NCI-H446 (cell line): ENCODE measurements at places on chromosomes 4 and X.

DNA sequence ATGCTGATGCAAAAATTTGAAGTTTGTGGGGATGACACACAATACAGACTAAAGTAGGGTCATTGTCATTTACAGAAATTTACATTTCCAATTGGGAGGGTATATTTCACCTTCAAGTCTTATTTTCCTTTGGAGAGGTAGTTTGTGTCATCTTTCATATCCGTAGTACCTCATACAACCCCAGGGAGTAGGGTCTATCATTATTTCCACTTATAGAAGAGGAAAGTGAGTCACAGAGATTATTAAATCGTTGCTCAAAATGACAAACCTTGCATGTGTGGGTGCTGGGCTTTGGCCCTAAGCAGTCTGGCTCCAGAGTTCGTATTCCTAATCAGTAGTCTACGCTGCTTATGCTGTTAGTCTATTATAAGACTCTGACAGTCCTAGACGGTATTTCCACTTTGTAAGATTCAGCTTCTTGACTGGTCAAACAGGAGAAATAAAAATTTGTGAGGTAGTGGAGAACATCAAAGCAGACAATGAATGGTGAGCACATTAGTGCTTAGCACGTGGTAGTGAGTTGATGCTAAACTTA is 516.5 kb downstream of the PCDH7 start:
- DNase-seq = no peak

- DNase-seq = no peak
Observed at GRCh38 chrX:115909017-115909416, 261.5 kb upstream of the AGTR2 start.

DNA sequence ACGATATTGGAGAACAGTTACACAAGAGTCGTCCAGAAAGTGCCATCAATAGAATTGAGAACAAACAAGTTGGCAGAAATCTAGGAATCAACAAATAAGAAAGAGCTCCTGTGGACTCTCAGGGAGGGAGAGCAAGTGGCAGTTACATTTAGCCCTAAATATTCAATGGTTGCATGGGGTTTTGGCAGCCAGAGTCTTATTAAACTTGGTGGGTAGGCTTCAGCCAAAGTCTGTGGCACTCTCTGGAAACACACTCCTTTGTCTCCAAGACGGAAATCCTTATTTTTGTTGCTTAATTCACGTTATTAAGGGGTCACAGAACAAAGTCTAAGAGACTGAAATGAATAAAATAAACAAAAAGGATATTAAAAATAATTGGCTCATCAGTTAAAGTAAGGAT is 742.2 kb upstream of the ATOH1 start:
- peak; percentile 44 for DNase-seq

DNA sequence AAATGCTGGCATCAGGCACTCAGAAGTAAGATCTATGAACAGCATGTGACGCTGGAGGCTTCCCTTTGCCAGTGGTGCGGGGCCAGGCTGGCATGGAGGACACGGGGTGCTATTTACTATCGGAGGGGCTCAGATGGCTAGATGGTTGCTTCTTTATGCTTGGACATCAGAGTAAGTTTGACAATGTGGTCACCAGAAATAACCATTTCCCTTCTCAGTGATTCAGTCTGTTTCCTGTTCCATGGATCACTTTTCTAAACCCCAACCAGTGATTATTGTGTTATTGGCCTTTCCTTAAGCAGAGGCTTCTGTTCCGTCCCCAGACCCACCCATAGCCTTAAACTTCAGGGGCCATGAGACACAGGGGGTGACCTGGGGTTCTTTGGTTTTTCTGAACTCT is 55.4 kb upstream of the DHX15 start:
- no peak for DNase-seq

DNA sequence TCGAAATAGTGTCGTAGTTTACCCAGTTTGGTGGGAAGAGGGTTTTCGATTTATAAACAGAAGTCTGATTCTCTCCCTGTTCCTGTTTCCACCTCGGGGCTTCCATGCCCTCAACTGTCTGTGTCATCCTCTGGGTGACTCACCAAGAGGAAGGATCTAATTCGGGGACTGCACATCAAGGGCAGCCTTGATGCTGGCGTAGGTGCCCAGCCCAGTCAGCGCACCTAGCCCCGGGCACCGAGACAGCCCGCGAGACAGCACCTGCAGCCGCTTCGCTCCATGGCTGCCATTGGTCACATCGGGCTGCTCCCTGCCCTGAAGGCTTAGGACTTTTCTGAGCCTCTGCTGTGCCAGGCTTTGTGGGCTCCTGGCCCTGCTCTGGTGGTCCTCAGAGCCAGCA is 7.7 kb downstream of the ABCD1 start:
- DNase-seq = no peak

DNA sequence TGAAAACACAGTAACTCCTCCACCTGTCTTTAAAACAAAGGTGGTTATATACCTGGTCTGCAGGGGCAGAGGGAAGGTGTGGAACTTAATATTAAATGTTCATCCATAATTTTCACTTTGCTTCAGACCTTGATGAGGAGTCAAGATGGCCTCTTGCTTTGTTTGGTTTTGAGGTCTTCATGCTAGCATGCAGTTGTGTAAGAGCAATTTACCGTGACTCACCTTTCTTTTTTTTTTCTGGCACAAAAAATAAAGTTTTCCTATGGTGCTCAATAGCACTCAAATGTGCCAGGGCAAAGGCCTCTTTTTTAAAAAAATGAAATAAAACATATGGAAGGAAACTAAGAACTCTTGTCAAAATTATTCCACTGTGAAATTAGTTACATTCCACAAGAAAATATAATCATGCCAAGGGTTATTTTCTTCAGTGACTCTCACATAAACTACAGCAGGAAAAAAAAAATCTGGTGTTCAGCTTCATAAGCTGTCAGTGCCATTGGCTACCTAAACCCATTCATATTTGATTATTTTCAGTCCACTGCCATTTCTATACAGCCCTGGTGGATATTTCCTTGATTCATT is 128.2 kb downstream of the SLC7A11 start:
- no peak for DNase-seq

DNA sequence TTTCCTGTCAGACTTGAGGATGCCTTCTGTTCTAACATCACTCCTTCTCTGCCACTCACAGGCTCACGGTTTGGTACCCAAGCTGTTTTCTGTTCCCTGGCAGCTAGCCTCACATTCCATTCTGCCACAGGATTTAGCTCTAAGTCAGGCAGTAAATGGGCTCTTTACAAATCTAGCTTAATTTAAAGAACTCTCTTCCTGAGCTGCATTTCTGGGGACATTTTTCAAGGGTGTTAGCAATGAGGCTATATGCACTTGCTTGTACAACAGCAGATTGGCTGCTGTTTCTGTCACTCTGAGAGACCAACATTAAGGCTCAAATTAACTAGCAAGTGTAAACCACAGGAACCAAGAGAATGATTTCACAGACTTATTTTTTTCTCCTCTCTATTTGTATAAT is 337.8 kb upstream of the NOCT start:
- DNase-seq = no peak

DNA sequence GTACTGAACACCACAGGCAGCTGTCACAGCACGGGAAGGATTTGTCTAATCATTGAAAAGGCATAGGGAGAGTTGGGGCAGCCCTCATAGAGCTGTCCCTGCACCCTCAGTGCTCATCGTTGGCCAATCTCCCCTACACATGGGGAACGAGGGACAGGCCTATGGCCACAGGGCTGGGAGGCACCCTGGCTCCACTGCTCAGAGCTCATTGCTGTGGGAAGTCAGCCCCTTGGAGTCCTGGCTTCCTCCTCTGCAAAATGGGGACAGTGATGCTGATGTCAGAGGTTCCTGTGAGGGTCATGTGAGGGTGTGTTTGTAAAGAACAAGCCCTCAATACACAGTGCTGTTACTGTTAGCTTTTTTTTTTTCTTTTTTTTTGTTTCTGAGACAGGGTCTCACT is 19.3 kb upstream of the HTRA3 start:
- no peak for DNase-seq

- DNase-seq = no peak
Observed at GRCh38 chr4:8459867-8460445, 19.4 kb downstream of the TRMT44 start.

DNA sequence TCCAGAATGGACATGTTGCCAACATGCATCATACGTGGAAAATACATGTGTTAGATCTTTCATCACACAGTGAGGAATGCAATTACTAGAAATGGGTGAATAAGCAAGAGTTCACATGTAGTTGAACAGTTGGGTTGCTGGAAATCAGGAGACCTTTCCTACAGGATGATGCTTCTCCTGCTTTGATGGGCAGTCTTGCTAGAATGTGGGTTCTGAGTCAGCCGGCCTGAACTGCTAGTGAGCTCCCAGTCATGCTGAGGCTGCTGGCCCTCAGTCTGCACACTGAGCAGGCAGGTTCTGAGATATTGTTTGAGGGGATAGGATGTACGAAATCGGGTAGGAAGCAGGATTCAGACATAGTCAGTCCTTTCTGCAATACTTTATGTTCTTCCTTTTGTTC is 20.2 kb downstream of the MSL3 start:
- DNase-seq = no peak

DNA sequence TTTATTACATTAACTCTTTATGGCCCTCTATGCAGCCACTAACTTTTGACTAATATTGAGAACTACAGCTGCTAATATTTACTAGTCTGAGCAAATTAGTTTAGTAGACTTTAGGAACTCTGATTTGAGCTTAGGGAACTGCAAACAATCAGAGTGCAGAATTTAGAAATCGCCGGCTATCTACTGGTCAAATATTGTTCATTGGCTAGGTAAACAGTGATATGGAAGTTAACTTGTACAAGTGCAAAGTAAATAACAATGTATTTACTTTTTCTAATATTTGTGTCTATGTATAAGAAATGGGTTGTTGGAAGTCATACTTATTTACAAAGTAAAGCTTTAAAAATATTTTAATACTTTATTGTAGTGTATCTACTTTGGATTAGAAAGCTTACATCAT is 279.6 kb downstream of the CFAP299 start:
- DNase-seq = no peak

DNA sequence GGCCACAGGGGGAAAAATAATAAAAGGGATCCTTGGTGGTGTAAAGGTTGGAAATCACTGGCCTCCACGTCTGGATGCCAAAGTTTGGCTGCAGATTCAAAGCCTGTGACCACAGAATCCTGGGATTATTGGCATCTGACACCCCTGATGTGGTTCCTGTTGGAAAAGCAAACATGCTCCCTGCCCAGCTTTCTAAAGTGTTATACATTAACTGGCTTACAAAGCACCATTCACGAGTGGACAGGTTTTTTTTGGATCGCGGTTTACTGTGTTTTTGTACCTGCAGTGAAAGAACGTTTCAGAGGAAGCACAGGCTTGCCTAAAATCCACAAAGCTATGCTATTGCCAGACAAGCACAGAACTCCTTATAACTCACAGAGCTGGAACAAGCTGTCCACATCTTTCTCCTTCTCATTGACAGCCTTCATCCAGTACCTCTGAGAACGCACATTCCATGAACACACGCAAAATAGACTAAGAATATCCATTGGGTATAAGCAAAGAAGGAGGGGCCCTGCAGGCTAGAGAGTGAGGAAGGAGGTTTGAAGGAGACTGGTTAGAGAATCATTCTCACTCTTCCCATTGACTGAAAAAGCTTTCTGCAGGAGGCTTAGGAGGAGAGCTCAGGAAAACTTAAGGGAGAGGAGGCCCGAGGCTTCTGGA is 14.5 kb upstream of the CAPN6 start:
- DNase-seq = no peak

DNA sequence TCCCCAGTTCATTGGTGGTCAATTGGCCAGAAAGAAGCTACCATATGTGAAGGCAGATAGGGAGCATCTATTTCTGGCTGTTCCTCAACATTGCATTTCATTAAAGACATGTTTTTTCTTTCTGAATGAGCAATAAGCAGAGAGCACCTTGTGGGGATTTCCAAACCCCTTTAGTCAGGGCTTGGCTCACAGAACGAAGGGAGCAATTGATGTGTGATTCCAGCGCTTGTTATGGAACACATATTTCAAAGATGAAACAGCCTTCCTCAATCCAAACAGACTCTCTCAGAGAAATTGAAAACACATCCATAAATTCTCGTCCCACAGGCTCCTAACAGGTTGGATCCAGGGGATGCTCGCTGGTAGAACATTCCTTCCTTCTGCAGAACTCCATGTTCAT is 84.1 kb downstream of the CLCN4 start:
- DNase-seq = no peak

- no peak for DNase-seq
Observed at GRCh38 chrX:19086102-19086772, 36.0 kb downstream of the ADGRG2 start.

GRCh38 chr4:22471999-22472461 is 43.8 kb downstream of the ADGRA3 start:
- DNase-seq = no peak

- no peak for DNase-seq
Observed at GRCh38 chrX:103658681-103659433, 27.6 kb downstream of the MORF4L2 start.

GRCh38 chr4:8703857-8704495 is 111.4 kb downstream of the CPZ start:
- no peak for DNase-seq

GRCh38 chr4:5712517-5712916 is 1.5 kb downstream of the EVC start:
- DNase-seq = no peak

DNA sequence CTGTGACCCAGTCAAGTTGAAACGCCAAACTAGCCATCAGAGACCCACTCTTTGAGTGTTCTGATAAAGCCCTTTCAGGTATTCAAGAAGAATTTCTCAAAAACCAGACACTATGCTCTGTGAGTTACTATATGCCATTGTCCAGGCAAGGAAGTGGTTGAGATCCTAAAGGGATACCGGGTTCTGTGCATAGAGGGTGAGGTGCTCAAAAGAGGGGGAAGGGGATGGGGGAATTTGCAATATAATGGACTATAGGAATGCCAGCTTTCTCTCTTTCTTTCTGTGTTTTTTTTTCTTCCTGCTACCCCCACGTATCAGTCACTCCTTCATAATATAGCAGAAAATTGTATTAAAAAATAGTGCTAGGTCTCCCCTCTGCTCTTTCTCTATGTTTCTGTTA is 1619.0 kb downstream of the STIM2 start:
- no peak for DNase-seq

DNA sequence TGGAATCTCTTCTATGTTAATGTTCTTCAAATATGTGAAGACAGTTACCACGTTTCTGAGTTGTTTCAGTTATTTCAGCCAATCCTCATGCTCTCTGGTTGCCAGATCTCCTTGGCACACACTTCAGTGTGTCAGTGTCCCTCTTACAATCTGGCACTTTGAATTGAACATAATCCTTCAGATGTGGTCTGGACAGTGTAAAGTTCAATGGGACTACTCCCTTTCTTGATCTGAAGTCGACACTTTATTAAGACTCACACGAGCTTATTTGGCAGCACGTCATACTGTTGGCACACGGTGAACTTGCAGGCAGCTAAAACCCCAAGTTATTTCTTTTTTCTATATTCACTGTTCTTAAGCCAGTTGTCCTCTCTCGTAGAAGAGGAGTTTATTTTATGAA is 28.2 kb downstream of the ARSJ start:
- DNase-seq = peak; percentile 78
